Right lung (tissue), 10 donors: ENCODE measurements at places on chromosomes 2 and 18.
A peak's percentile ranks its signal among the peaks of the same experiment; 100 is the strongest.

DNA sequence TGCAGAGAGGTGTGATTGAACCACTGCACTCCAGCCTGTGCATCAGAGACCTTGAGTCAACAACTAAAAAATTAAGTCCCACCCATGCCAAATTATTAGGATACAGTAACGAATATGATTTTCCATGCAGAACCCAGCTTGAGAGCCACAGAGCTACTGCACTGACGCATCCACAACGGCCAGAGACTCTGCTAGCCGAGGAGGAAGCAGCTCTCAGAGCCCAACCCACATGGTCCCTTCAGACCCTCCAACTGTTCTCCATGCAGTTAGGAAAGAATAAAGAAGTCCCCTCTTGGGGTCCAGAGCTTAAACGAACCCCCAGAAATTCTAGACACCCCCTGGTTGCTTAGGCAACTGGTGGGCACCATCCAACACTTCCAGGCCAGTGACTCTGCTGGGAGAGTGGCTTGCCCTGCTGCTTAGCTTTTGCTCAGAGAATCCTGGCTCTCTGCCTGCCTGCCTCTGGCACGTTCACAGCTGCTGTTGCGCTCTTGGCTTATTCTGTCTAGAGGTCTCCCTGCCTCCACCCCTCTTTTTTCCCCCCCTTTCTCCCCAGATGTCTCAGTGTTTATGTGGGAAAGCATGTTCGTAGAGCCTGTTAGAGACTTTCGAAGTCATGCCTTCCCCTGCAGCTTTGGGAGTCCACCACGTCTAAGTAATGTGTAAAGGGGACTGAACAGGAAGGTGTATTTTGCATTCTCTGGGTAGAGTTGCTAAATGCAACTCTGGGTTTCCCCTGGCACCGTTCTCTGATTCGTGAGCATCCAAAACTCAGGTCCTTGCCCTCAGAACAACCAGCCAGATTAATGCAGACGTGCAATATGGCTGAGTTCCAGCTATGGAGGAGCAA is 26.0 kb upstream of the SP3 start:
- DNase-seq = peak; percentile 88

DNA sequence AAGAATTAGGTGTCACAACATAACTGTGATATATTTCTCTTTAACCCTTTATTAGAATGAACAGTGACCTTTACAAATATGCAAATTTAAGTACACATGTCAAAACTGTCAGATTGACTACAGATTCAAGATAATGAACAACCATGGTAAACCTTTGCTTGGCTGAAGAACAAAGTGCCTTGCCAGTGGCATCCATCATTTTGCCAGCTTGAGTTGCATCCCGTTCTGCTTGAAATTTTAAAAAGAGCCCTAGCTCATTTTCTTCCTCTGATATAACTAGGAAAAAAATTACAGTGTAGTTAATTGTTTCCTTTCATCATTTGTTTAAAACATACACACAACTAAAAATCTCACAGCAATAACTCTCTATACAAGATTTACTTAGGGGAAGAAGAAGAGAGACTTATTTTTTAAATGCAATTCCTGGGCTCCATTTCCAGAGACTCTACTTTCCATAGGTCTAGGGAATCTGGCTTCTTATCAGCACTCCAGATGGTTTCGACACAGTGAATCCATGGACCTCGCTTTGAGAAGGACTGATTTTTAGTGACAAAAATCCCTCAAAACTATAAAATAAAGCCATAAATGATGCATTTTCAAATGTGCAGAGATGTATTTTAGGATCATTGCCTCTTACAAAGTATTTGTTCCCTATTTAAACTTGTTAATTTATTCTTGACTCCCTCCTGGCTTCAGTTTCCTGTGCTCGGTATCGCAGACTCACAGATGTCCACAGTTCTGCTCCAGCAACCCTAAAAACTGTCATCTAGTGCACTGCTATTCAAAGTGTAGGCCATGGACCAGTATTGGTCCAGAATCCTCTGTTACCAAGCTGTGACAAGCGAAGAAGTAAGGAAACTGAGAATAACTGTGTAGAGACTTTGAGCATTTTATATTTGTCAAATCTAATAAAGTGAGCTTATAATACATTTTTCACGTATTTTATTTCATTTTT is 50.1 kb downstream of the ICA1L start:
- no peak for DNase-seq

GRCh38 chr2:8303322-8303832 is 378.5 kb upstream of the ID2 start:
- DNase-seq = no peak

DNA sequence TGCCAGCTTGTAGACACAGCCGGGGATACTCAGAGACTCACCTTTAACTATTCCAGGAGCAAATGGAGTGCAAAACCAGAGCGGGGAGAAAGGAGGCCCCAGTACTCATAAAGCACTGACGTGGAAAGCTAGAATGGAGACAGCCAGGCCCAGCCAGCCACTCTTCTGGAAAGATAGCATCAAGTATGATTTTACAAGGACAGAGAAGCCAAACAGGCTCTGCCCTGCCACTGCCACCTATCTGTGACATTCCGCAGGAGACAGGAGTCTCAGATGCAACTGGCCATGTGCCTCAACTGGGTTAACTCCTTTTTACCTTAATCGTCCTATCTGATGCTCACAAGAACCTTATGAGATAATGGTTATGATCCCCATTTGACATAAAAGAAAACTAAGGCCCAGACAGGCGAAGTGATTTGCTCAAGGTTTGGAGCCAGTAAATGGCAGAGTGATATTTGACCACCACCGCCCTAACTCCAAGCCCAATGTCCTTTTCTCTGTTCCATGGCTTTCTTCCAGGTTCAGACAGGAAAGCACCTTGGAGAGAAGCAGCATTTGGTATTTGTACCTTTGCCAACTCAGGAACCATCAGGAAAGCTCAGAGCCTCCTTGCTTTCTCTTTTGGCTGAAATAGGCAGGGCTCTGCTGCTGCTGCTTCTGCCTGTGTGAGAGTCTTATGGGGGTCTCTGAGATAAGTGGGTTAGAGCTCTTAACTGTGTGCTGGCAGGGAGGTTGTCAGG is 15.6 kb downstream of the KIF3C start:
- DNase-seq = no peak

- DNase-seq = no peak
These were observed 4.4 kb downstream of the ZNF804A start for GRCh38 chr2:184602734-184603133.

DNA sequence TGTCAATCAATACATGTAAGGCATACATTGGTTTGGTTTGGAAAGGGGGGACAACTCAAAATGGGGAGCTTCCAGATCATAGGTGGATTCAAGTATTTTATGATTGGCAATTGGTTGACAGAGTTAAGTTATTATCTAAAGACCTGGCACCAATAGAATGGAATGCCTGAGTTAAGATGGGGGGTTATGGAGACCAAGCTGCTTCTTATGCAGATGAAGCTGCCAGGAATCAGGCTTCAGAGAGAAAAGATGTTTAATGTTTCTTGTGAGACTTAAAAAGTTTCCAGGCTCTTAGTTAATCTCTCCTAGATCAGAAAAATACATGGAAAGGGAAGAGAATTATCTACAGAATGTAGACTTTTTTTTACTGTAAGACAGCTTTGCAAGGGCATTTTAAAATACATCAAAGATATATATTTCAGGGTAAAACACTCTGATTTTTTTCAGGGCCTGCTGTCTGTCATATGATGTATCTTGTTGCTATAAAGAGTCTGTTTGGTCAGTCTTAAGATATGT is 1343.2 kb upstream of the LRRTM1 start:
- DNase-seq = no peak

DNA sequence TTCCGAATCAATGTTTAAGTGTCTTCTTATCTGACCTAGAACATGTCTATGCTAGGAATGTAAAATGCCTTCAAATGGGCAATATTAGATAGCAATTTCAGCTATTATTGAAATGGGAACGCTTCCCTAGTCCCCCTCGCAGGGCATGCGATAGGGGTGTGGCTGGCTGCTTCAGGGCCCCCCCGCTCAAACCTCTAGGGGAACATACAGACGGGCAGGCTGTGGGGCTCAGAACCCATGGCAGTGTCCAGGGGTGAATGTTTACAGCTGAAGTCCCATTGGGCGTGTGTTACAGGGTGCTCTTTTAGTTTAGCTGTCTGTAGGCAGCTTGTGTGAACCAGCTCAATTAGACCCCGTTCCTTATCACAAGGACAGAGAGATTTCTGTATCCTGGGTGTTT is 315.9 kb downstream of the DSEL start:
- no peak for DNase-seq

DNA sequence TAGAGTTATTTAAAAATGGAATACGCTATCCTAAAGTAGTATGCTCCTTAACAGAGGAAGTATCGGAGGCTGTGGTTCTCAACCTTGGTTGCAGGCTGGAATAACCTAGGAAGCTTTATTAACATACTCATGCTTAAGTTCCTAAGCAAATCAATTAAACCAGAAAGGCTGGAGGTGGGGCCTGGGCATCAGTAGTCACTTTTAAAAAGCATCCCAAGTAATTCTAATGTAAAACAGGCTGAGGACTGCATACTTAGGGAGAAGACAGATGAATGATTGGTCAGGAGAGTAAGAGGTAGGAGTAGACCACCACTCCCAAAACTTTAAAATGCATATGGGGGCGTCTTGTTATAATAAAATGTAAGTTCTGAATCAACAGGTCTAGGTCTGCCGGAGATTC is 15.3 kb downstream of the ACAA2 start:
- DNase-seq = no peak

DNA sequence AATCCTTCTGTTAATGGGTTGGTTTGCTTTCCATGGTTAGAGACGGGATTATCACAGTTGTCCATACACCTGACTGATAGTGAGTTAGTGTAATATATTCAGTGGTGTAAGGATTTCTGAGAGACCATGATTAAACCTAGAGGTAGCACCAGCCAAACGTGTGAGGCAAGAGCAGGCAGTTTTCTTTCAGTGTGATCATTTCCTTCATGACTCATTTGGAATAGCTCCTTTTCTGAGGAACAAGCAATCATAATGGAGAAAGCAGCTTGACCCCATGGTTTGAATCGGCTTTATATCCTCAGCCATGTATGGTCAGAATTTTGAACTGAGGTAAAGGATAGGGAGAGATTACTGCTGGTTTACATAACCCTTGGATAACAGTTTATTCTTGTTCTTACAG is 2.9 kb downstream of the MXD1 start:
- no peak for DNase-seq

GRCh38 chr18:44725300-44726058 is 44.8 kb downstream of the SETBP1 start:
- no peak for DNase-seq

- DNase-seq = no peak
These were observed 28.6 kb downstream of the GREB1 start for GRCh38 chr2:11562476-11562875.

GRCh38 chr2:85736456-85737355 is 17.1 kb upstream of the ATOH8 start:
- DNase-seq = no peak

- no peak for DNase-seq
These were observed 99.5 kb upstream of the MAP3K20 start for GRCh38 chr2:172976116-172976515.

DNA sequence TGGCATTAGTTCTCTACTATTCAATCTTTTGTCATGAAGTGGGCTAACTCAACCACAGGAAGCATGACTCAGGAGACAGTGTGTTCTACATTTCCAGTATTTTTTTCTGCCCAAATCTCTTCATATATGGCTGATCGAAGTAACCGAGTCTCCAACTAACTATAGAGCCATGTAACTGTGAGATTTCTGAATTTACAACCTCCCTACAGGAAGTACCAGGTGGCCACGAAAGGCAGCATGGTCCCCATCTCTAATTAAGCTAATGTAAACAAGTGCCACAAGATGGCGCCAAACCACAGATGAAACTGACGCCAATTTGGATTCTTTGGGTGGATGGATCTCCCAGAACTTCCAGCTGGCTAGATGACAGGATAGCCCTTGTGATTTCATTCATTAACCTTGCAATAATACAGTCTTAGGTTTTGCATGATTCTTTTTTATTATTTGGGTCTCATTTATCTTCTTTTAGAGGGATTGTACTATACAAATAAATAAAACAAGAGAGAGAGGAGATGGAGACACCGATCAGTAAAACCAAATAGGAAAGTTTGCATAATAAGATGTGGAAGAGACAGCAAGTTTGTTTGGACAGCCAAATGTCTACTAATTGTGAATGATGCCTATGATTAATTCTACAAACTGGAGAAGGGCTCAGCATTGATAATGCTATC is 18.3 kb upstream of the ARHGAP15 start:
- peak; percentile 65 for DNase-seq

- DNase-seq = no peak
These were observed 185.5 kb downstream of the PTGR3 start for GRCh38 chr18:75023473-75023872.

GRCh38 chr2:122079844-122080243 is 324.4 kb downstream of the TSN start:
- no peak for DNase-seq

DNA sequence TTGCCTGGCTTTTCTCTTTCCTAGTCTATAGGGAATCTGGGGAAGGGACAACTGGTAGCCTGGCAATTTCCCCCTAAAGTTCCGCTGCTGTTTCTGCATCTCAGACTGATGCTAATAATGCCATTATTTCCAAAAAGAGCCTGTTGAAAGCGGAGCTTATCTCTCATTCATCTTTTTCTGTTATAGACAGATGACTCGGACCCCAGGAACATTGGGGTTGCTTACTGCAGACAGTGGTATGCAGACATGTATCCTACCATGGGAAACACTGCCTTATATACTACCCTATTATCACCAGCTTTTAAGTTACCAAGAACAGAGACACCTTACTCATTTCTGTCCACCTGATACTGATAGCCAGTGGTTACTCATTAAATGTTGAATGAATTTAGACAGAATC is 15.3 kb downstream of the ETAA1 start:
- DNase-seq = no peak

- DNase-seq = no peak
These were observed 968 bp upstream of the RALBP1 start for GRCh38 chr18:9474108-9474982.

DNA sequence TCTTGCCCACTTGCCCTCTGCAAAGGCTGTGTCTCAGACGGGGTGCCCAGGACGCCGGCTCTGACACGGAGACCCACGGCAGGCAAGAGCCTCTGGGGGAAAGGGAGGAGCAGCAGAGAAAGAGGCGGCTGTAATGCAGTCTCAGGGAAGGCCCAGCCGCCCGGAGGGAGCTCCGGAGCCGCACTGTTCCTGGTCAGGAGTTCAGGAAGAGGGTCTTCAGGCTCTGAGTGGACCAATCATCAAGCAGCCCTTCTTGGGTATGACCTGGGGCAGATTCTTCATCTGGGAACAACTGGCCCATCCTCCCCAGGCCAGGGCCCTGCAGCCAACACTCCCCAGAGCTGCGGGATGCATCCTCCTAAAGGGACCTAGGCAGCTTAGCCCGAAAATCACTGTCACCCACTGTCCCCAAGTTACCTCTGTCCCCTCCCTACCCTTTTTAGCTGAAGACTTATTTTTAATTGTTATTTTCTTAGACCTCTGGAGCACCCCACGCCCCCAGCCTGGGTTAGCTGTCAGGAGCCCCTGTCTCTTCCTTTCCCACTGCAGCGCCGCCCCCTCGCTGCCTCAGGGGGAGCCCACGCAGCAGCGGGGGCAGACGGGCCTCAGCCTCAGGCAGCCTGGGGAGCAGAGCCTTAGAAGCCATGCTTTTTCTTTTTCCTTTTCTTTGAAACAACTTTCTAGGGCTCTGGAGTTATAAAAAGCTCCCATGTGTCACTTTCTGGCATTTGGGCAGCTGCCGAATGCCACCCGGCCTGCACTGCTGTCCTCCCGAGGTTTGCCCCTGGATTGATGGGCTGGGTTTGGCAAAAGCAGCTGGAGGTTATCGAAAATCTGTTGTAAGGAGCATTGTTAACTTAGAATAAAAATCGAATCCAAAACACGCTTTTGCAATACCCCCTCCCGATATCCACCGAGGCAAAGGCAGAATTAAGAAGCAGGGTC is 644 bp upstream of the NEU2 start:
- no peak for DNase-seq

GRCh38 chr2:126811101-126811500 is 87.6 kb upstream of the TEX51 start:
- DNase-seq = no peak

- no peak for DNase-seq
These were observed 349.1 kb downstream of the ANAPC1 start for GRCh38 chr2:111534910-111535352.
